Activated CD4-positive, alpha-beta T cell treated with anti-CD3 and anti-CD28 coated beads for 4 hours (primary cell): ENCODE measurements at places on chromosomes 12 and 14.

DNA sequence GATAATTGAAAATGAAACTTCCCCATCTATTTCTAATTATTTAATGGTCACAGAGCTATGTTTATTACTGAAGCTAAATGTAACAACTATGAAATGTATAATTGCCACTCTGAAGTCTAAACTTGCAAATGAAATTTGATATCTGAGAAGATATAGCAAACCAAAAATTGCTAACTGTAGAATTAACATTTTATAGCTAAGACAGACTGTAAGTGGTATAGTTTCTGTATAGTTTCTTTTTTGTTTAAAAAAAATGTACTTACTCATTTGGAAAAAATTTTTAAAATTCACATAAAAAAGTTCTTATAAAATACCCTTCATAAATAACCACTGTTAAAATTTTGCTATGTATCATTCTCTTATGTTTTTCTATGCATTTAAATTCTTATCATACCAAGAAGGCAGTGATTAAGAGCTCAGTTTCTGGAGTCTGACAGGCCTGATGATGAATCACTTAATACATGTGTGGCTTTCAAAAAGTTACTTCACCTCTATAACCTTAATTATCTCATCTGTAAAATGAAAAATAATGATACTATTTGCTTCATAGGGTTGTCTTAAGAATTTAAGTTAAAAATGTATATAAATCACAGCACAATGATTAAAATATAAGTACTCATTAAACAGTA, 214.7 kb upstream of the GARIN2 start:
- DNase-seq: no peak

DNA sequence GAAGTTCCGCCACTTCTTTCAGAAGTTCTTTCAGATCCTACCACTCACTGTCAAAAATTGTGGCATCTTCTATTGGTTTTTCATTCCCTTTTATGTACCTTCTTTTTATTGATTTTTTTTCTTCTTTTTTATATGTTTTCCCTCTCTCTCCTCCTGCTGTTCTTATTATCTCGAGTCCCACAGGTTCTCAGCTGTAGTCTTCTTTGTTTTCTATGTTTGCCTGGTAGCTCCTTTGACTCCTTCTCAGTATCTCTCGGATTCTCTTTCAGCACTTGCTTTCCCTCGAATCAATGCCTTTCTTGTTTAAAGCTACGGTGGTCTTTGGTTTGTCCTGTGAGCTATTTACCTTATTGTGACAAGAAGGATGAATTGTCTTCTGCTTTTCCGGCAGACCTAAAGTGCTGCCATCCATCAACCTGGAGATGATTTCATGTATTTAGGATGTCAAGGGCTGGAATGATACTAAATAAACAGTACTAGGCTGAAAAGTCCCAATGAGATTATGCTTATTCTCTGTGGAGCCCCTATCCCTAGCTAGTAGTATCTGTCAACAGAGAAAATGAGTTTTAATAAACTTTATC, 541.7 kb downstream of the NOVA1 start:
- no peak for DNase-seq

GRCh38 chr14:102029956-102030355, 56.9 kb downstream of the HSP90AA1 start:
- no peak for DNase-seq

- no peak for DNase-seq
Measured at GRCh38 chr14:29906256-29906870, 21.3 kb downstream of the PRKD1 start.

DNA sequence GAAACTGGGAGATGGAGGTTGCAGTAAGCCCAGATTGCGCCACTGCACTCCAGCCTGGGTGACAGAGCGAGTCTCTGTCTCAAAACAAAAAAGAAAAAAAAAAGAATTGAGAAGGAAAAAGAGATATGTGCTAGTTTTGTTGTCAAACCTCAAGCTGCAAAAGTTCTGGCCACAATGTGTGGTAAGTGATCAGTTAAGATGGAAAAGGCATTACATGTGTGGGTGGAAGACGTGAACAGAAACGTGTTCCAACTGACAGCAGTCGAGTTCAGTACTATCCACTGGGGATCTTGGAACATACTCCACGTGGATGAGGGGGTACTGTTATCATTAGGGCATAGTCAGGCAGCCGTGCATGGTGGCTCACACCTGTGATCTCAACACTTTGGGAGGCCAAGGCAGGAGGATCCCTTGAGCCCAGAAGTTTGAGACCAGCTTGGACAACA, 17.3 kb downstream of the GPR68 start:
- DNase-seq: no peak

- DNase-seq: no peak
Measured at GRCh38 chr14:49953196-49953595, 60.3 kb downstream of the ARF6 start.
